ENCODE measurements at places on chromosomes 11 and 22. TPM values are rescaled to one million over a fixed set of nuclear protein-coding genes. Genes with fewer than 3 reads are reported as not detected.

DNA sequence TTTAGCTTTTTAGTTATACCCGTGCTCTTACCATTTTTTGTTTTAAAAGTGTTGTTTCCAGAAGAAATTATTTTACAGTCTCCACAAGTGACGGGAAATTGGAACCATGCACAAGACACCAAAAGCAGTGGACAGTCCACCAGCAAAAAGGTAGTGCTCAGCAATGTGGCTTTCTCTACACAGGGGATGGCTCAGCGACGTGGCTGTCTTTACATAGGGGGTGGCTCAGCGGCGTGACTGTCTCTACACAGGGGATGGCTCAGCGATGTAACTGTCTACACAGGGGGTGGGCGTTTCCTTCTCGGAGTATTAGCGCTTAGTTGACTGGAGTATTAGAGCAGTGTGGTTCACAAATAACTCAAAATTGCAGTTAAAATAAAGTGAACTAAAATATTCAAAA lies 36.0 kb upstream of the PANX2 start:
- H3K4me1 ChIP-seq = no peaks in the 10 kb centered on the region
- no peak overlapping the region for H3K27ac ChIP-seq
- no peak for DNase-seq
- H3K4me3 ChIP-seq = no peak overlapping the region

DNA sequence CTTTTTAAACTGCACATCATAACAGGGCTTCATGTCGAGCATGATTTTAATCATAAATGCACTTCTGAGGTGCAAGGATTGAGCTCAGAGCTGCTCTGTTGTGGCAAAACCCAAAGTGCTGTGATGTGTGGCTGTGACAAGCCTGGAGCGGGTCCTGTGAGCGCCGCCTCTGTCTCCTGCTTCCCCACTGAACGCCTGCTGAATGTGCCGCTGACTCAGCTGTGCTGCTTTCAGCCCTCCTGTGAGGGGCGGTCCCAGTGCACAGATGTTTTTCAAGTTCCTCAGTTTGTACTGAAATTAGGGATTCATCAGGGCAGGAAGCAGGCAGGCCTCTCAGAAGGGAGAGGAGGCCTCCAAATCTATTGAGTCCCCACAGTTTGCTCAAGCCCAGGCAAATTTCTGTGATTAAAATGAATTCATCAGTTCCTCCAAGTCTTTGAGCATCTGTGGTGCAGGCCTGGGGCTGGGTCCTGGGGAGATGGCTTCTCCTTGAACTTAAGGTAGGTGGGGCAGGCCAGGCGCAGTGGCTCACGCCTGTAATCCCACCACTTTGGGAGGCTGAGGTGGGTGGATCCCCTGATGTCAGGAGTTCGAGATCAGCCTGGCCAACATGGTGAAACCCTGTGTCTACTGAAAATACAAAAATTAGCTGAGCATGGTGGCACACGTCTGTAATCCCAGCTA lies 3.0 kb upstream of the GTSE1 start:
- no peak overlapping the region for H3K4me3 ChIP-seq
- peaks cover 25% of the 10 kb centered on the region for H3K4me1 ChIP-seq
- H3K36me3 ChIP-seq = no peaks in the 10 kb centered on the region
- no peak overlapping the region for H3K27ac ChIP-seq
- no peaks in the 10 kb centered on the region for H3K27me3 ChIP-seq

DNA sequence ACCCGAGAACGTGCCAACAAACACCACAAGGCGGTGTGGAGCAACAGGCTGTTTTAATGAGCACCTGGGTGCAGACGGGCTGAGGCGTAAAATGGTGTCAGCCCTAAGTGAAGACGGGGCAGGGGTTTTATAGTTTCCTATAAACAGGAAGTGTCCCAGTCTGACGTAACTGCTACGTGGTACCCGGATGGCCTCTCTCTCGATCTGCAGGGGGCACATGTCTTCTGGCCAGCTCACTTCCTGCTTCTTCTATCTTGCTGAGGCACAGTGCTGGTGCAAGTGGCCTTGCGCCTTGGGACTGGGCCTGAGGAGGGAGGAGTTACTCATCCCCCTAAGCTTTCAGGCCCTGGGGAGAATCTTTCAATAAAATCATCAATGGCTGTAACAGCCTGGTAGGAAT lies 20.9 kb downstream of the OOSP3 start:
- no peaks in the 10 kb centered on the region for H3K36me3 ChIP-seq
- H3K4me1 ChIP-seq = no peaks in the 10 kb centered on the region
- peaks cover 1% of the 10 kb centered on the region for H3K27me3 ChIP-seq

GRCh38 chr11:73184953-73185671 lies 33.0 kb upstream of the P2RY2 start:
- H3K4me1 ChIP-seq = peaks cover 3% of the 10 kb centered on the region
- H3K36me3 ChIP-seq = no peaks in the 10 kb centered on the region
- H3K27ac ChIP-seq = no peak overlapping the region

- no peak overlapping the region for H3K27ac ChIP-seq
- no peaks in the 10 kb centered on the region for H3K27me3 ChIP-seq
- H3K36me3 ChIP-seq = peaks cover 13% of the 10 kb centered on the region
- H3K4me3 ChIP-seq = no peak overlapping the region
- DNase-seq = no peak
- peaks cover 72% of the 10 kb centered on the region for H3K4me1 ChIP-seq
These were observed 36.5 kb downstream of the OR2AG2 start for GRCh38 chr11:6735306-6735705.

- DNase-seq = no peak
- H3K4me1 ChIP-seq = no peaks in the 10 kb centered on the region
- H3K27ac ChIP-seq = no peak overlapping the region
- no peaks in the 10 kb centered on the region for H3K27me3 ChIP-seq
- no peaks in the 10 kb centered on the region for H3K36me3 ChIP-seq
- H3K4me3 ChIP-seq = no peak overlapping the region
These were observed 71.3 kb downstream of the KCNC1 start for GRCh38 chr11:17805873-17806272.

DNA sequence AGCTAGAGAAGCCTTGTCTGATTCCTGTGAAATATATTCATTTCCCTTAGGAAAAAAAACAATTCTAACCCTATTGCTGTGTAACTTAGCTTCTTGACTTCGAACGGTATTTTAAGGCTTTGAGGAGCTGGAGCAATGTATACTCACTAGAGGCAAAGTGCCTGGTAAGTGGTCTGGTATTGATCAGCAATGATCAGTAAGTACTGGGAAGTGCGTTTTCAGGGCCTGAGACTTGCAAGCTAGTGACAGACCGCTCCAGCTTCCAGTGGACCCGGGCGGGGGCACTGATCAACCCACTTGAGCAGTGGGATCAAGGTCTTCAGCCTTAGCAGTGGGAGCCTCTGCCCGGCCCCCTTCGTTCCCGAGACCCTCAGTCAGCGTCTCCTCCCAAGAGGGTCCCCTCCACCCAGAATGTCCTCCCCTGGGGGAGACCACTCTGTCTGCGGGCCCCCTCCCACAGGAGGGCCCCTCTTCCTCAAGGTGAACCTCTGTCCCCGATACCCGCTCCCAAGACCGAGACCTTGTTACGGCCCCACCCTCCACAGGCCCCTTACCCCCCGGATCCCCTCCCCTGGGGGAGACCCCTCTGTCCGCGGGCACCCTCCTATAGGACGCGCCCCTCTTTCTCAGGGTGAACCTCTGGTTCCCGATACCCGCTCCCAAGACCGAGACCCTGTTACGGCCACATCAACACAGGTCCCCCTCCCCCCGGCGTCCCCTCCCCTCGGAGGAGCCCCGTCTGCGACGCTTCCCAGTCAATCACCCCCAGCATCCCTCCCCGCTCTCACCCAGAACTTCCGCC lies 452 bp upstream of the ATXN10 start:
- peak overlapping the region; percentile 49 for H3K27ac ChIP-seq
- DNase-seq = no peak
- peak overlapping the region; percentile 77 for H3K4me3 ChIP-seq
- H3K4me1 ChIP-seq = peaks cover 22% of the 10 kb centered on the region
- H3K27me3 ChIP-seq = peaks cover under 1% of the 10 kb centered on the region

GRCh38 chr11:16001899-16002426 lies 354.4 kb downstream of the SOX6 start:
- no peaks in the 10 kb centered on the region for H3K27me3 ChIP-seq
- H3K4me1 ChIP-seq = no peaks in the 10 kb centered on the region
- no peak overlapping the region for H3K27ac ChIP-seq
- no peak for DNase-seq

- H3K36me3 ChIP-seq = no peaks in the 10 kb centered on the region
- no peaks in the 10 kb centered on the region for H3K4me1 ChIP-seq
- no peak for DNase-seq
- no peak overlapping the region for H3K4me3 ChIP-seq
These were observed 172.3 kb upstream of the SOX6 start for GRCh38 chr11:16528639-16529038.

DNA sequence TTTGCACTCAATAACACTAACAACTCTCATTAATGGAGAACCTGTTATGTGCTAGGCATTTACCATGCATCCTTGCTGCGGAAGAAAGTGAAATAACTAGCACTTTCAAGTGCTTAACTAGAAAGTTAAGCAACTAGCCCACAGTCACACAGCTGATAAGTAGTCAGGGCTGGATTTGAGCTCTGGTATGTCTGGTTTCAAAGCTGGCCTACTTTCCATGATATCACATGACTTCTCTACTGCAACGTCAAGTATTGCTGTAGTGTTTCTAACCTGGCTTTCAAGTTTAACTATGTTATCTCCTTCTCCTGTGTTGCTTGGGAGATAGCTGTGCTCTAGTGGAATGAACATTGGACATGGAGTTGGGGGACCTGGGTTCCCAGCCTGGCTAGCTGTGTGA lies 12.1 kb downstream of the SLC15A3 start:
- H3K36me3 ChIP-seq = no peaks in the 10 kb centered on the region
- H3K27me3 ChIP-seq = no peaks in the 10 kb centered on the region
- no peak for DNase-seq
- H3K4me1 ChIP-seq = no peaks in the 10 kb centered on the region
- H3K4me3 ChIP-seq = no peak overlapping the region
- H3K27ac ChIP-seq = no peak overlapping the region

DNA sequence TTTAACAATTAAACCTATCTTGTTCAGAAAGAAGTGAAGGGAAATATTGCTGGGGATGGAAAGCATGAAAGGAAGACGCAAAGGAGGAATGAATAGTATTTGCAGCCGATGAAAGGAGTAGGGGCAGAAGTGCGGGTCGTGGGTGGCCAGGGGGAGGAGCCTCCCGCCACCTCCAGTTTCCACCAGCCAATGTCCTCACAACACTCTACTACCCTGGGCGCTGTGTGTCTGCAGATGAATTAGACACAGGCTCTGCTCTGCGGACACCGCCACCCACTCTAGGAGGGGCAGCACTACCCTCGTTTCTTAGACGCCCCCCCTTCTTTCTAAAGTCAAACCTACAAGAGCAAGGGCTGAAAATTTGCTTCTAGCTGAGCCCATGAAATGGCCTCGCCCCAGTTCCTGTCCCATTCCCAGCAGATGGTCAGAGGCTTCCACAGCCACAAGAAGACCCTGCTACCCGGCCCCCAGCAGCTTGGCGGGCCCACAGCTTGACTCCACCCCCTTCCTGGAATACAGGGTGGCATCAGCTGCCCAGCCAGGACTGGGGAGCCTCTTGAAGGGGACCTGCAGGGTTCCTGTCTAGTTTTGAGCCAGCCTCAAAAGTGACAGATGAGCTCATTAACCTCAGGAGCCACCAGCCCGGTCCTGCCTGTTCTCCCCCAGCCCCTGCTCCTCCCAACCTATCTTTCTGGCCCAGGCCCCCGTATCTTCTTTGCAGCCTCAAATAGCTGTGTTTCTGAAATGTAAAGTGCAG lies 268.1 kb downstream of the BUD13 start:
- H3K4me1 ChIP-seq = no peaks in the 10 kb centered on the region
- H3K27me3 ChIP-seq = peaks cover 3% of the 10 kb centered on the region
- no peak for DNase-seq
- no peak overlapping the region for H3K4me3 ChIP-seq
- H3K36me3 ChIP-seq = no peaks in the 10 kb centered on the region

- no peaks in the 10 kb centered on the region for H3K4me1 ChIP-seq
- no peak for DNase-seq
- no peaks in the 10 kb centered on the region for H3K36me3 ChIP-seq
- H3K4me3 ChIP-seq = no peak overlapping the region
These were observed 6.2 kb downstream of the DNAJB13 start for GRCh38 chr11:73956876-73957653.

- H3K4me1 ChIP-seq = no peaks in the 10 kb centered on the region
- peaks cover 4% of the 10 kb centered on the region for H3K27me3 ChIP-seq
- no peaks in the 10 kb centered on the region for H3K36me3 ChIP-seq
These were observed 80.2 kb downstream of the DSCAML1 start for GRCh38 chr11:117716521-117717440.

DNA sequence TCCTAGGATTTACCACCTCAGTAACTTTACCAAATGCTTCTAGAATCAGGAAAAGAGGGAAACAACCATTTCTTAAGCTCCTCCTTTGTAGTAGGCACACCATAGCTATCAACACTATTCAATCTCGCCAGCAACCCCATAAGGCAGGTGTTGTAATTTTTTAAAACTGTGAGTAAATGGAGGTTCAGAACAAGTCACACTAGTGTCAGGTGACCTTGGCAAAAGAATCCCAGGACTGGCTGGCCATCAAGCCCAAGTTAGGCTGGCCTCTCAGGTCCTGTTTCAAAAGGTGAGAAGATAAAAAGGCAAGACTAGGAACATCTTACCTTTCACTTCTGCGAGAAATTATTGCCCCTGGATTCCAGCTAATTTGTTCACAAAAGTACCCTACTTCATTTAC lies 713 bp downstream of the TOP3B start:
- peak overlapping the region; percentile 93 for H3K4me3 ChIP-seq
- peaks cover 17% of the 10 kb centered on the region for H3K4me1 ChIP-seq
- H3K27me3 ChIP-seq = no peaks in the 10 kb centered on the region
- H3K27ac ChIP-seq = peak overlapping the region; percentile 98

DNA sequence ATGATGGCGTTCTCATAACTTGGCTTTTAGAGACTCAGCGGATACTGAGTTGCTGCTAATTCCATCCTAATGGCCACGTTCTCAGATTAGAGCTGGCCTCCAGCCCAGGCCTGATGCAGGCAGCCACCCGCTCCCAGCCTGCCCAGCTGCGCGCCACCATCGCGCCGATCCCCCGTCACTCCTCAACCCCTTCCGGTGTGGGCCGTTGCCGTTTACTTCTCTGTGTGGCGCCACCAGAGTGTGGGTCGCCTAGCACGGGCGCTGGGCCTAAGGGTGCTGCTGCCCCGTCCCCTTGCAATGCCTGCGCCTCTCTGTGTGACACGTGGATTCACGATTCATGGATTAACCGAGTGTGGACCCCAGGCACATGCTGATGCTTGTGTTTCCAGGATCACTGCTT lies 1116.0 kb downstream of the BRD1 start:
- no peak overlapping the region for H3K27ac ChIP-seq
- no peaks in the 10 kb centered on the region for H3K27me3 ChIP-seq
- H3K4me1 ChIP-seq = no peaks in the 10 kb centered on the region
- no peak for DNase-seq
- no peaks in the 10 kb centered on the region for H3K36me3 ChIP-seq

The SLC25A18 gene
- not detected for total RNA-seq

The GPHA2 gene
- total RNA-seq = not detected

The CHRM1 gene
- not detected for total RNA-seq

The CDC42EP2 gene
- 1.0 TPM for total RNA-seq

The C11orf91 gene
- not detected for total RNA-seq

The PAX6 gene
- total RNA-seq = not detected

The NPAS4 gene
- not detected for total RNA-seq

The GDPD4 gene
- total RNA-seq = not detected

The OR51E2 gene
- not detected for total RNA-seq

The KCNQ1 gene
- total RNA-seq = 3.4 TPM

The OR5AK2 gene
- total RNA-seq = not detected

The TMEM86A gene
- 1.0 TPM for total RNA-seq

The SPTBN2 gene
- total RNA-seq = 0.84 TPM
